ENCODE measurements at places on chromosomes 5 and 9.
A peak's percentile ranks its signal among the peaks of the same experiment; 100 is the strongest.

GRCh38 chr5:73284220-73284795 lies 111.3 kb downstream of the TMEM174 start:
- DNase-seq: no peak

DNA sequence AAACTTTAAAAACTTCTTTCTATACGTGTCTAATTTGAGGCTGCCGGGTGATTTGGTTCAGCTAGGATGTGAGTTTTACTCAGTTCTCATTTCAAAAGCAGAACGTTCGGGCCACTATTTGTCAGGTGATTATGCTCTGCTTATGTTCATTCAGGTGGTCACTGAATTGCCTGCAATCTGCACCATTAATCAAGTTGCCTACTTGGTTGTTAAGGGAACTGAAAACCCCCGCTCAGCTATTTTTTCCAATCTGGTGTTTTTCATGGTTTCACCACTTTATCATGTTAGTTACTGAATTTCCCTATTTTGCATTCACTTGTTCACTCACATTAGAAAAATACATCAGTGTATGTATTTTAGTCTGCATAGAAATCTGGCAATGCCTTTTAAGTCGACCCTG lies 523.0 kb downstream of the CSNK1G3 start:
- peak; percentile 42 for DNase-seq

- no peak for DNase-seq
Observed at GRCh38 chr5:148455185-148455584, 71.4 kb downstream of the FBXO38 start.

DNA sequence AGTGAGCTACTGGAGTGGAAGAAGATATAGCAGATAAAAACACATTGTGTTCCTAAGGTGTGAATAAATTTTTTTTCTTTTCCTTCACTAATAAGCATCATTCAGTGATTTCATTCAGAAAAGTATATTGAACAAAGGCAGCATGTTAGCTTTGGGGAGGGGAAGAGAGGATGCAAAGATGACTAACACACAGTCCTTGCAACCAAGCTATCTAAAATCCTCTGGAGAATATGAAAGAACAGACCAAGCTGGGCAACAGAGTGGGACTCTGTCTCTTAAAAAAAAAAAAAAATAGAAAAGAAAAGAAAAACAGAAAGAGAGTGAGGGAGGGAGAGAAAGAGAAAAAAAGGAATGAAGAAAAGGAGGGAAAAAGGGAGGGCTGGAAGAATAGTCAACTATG lies 22.3 kb upstream of the OMD start:
- no peak for DNase-seq

DNA sequence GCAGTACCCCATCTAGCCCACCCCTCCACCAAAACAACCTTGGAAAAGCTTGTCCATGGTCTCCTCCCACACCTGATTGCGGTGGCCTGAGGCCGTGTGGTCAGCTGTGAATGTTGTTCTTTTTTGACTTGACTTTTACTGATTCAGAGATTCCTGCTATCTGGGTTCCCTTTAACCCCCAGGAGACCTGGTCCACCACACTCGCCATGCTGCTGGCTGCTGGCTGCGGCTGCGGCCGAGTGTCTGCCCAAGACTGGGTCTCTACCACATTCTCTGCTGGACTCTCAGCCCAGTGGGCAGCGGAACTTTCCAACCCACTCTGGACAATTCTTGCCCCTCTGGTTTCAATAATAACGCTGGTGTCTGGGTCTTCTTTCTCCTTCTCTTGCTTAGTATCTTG lies 28.4 kb downstream of the FGF1 start:
- no peak for DNase-seq

GRCh38 chr5:146340260-146341081 lies 1.8 kb downstream of the POU4F3 start:
- DNase-seq: no peak

GRCh38 chr9:2023042-2023441 lies 7.9 kb downstream of the SMARCA2 start:
- no peak for DNase-seq

DNA sequence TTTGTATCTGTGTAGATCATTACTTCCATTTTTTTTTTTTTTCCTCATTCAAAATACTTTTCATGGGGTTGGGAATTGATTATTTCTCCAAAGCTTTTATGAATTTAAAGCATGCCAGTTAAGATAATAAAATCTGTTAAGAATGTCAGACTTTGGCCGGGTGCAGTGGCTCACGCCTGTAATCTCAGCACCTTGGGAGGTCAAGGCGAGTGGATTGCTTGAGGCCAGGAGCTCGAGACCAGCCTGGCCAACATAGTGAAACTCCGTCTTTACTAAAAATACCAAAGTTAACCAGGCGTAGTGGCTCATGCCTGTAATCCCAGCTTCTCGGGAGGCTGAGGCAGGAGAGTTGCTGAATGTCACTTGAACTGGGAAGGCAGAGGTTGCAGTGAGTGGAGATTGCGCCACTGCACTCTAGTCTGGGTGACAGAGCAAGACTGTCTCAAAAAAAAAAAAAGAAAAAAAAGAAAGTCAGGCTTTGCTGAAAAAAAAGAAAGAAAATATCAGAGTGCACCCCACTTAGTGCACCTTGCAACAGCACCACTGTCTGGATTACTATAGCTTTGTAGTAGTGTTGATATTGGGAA lies 18.5 kb downstream of the TBC1D2 start:
- DNase-seq: no peak

- no peak for DNase-seq
Observed at GRCh38 chr9:74117731-74118130, 379.4 kb upstream of the RORB start.

DNA sequence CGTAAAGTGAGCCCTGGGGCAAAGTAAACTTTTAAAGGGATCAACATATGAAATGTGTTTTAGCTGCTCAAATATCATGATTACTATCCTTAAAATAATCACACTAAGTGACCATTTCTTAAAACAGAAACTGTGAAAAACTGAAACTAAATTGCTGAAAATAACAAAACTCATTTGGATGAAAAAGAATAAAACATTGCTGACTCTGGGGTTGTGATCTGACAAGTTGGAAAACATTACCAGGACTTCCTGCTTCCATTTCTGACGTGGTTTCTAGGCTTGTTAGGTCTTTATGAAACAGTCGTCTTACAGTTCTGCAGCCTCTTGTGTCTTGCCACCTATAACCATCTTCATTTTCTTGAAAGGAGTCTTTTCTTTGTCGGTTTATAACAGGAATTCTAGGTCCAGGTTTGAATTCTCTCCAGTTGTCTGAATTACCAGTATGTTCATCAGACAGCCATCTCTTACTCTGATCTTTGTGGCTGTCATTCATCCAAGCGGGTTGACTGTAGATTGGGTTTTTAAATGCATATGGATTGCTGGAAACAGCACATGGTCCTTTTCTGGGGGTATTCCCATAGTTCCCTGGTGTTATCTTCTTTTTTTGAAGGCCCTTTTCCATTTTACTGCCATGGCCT lies 1.7 kb downstream of the TUT7 start:
- DNase-seq: peak; percentile 49

DNA sequence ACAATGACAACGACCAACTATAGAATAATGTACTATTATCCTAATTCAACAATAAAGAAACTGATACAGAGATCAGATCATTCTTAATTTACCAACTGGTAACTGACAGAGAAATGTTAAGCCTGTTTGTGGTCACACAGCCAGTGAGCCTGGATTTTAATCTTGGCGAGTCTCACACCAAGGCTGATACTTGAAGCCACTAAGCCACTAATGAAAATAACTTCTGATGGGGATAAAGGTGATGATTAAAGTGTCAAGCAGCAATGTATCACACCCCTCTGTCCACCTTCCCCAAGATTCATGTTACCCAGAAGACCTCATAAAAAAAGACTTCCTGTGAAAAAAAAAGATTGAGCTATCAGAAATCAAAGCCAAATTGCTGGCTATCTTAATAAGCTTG lies 350.5 kb downstream of the SPOCK1 start:
- no peak for DNase-seq

DNA sequence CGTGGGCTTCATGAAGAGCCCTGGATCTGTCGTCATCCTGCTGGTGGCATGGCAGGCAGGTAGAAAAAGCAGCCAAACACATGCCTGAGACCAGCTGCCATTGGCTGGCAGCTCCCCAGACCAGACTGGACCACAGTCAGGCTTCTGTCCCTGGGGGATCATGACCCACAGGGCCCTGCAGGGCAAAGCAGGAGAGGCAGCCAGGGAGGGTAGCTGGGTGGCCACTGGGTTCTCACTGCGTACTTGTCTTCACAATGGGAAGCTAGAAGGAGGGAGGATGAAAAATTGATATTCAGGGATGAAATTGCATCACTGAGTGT lies 67.8 kb upstream of the GARNL3 start:
- DNase-seq: no peak

DNA sequence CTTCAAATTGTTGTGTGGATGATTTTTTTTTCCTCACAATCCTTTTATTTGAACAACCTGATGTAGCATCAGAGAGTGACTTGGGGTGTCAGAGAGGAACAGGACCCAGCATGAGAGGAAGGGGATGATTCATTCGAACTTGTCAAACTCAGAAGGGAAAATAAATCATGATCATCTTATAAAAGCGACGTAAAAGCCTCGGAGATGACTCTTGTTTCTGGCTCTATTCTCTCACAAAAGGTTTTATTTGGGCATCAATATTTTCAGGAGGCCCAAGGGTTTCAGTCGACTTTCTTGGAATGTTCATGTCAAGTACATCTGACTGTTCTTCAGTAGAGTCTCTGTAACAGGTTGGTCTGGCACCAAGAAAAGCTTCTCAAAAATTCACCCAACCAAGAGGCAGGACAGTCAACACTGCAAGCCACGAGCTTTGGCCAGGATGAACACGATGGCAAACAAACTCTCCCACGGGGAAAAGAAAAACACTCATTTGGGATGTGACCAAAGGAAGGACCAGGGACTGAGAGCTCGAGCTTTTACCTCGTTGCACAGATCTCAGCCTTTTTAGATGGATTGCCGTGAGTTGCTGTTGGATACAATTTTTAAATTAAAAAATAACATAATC lies 55.1 kb downstream of the ANKH start:
- DNase-seq: no peak

DNA sequence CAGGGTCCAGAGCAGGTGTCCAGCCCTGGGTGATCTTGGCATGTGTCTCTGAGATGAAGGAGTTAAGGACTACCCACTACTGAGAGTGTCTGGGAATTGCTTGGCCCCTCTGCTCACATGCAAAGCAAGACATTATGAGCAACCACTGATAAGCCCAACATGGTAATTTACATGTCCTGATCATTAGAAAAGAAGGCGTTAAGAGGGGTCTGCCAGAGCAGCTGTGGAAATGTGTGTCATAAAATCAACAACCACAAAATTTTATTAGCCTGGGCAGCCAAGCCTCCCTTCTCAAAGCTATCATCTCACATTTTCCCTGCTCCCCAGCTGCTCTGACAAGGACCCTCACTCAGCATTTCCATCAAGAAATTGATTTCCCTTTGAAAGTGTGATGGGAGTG lies 351.0 kb downstream of the SPOCK1 start:
- no peak for DNase-seq

GRCh38 chr5:91687430-91687829 lies 304.3 kb upstream of the ARRDC3 start:
- DNase-seq: no peak

GRCh38 chr5:96699186-96699820 lies 37.1 kb downstream of the CAST start:
- DNase-seq: no peak

- DNase-seq: no peak
Observed at GRCh38 chr5:150192462-150192861, 2.6 kb downstream of the SLC6A7 start.

GRCh38 chr5:36786448-36787012 lies 90.0 kb upstream of the NIPBL start:
- DNase-seq: no peak
